T-helper 17 cell (primary cell): ENCODE measurements at places on chromosomes 12 and 14.

DNA sequence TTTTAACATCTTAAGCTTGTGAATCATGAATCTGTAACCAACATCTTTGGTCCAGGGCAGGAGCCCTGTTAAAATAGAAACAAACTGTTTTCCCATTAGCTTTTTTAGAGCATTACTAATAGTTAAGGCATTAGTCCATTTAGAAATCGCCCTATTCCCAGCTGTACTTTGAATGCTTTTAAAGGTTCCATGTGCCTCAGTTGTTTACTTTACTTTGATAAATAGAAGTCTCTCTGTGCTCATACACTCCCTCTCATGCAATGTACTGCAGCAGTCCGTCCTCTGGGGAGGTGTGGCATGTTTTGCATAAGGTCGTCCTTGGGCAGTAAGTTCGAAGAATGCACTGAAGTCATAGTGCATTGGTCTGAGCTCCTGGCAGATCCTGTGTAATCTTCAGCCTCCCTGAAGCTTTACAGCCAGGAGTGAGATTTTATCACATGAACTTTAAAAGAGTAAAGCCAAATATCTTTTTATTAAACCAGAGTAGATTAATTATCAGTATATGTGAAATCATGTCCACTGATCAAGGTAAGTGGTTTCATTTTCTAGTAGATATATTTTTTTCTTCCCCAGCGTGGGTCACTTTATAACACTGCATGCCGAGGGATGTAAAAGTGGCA is 134.7 kb downstream of the FGD4 start:
- H3K4me1 ChIP-seq, result peaks cover 14% of the 10 kb centered on the region
- peaks cover 28% of the 10 kb centered on the region for H3K27me3 ChIP-seq
- no peak for DNase-seq
- no peak overlapping the region for H3K27ac ChIP-seq
- H3K36me3 ChIP-seq, result peaks cover 4% of the 10 kb centered on the region
- H3K4me3 ChIP-seq, result no peak overlapping the region

- no peak overlapping the region for H3K4me3 ChIP-seq
- H3K27ac ChIP-seq, result no peak overlapping the region
- H3K36me3 ChIP-seq, result no peaks in the 10 kb centered on the region
- H3K4me1 ChIP-seq, result peaks cover 2% of the 10 kb centered on the region
- no peak for DNase-seq
Observed at GRCh38 chr12:69720750-69721149, 17.9 kb upstream of the RAB3IP start.

DNA sequence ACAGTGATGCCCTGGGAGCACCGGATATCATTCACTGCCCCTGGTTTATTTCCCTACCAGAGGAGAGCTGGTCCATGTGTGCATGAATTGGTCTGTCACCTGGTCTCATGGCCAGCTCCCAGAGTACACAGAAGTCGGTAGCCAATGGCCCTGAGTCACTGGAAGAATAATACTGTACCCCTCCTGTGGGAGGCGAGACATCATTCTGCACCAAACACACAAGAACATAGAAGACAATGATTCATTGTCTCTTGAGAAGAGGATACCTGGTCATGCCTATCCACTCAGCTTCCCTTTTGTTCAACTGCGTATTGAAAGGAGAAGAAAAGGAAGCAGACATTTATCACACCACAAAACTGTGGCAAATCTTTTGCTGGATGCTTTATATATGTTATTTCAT is 216.2 kb downstream of the DPF3 start:
- no peaks in the 10 kb centered on the region for H3K4me1 ChIP-seq
- H3K27me3 ChIP-seq, result no peaks in the 10 kb centered on the region
- DNase-seq, result no peak
- no peak overlapping the region for H3K4me3 ChIP-seq

DNA sequence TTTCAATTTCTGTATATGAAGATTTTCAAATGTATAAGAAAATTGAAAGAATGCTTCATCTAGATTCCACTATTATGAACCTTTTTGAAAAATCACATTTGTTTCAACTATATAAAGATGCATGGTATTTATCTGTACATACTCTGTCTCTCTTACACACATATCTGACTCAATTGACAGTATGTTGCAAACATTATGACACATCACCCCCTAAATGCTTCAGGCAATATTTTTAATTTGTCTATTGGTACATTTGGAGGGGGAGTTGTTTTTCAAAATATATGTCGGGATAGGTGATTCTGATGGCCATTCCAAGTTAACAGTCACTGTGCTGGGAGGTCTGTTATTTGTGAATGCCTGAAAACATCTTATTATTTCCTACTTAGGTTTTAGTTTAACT is 14.4 kb downstream of the PCNX1 start:
- no peak for DNase-seq
- peaks cover 6% of the 10 kb centered on the region for H3K36me3 ChIP-seq
- H3K27ac ChIP-seq, result no peak overlapping the region
- no peaks in the 10 kb centered on the region for H3K27me3 ChIP-seq
- H3K4me1 ChIP-seq, result peaks cover 61% of the 10 kb centered on the region

DNA sequence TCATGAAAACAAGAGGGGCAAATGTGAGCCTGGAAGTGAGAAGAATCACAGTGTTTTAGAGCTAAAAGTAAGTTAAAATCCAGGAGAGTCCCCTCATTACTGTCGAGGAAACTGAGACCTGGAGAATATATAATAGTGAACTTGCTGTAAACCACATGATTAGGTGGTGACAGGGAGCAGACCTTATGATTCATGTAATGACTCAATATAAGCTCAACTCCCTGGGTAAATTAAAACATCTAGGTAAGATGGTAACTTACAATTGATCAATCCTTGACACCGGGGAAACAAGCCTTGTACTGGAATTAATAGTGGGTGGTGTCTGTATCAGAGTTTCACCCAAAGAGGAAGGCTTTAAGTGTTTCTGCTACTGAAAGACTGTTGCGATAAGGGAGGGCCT is 269.3 kb downstream of the SNAPC1 start:
- H3K4me3 ChIP-seq, result no peak overlapping the region
- H3K4me1 ChIP-seq, result no peaks in the 10 kb centered on the region
- H3K27ac ChIP-seq, result no peak overlapping the region

GRCh38 chr12:93205361-93205760 is 172.4 kb upstream of the NUDT4 start:
- H3K4me1 ChIP-seq, result no peaks in the 10 kb centered on the region
- no peaks in the 10 kb centered on the region for H3K36me3 ChIP-seq
- no peak overlapping the region for H3K27ac ChIP-seq
- peaks cover 8% of the 10 kb centered on the region for H3K27me3 ChIP-seq
- DNase-seq, result no peak
- H3K4me3 ChIP-seq, result no peak overlapping the region

GRCh38 chr14:48023881-48024280 is 348.5 kb upstream of the MDGA2 start:
- no peak overlapping the region for H3K4me3 ChIP-seq
- no peaks in the 10 kb centered on the region for H3K4me1 ChIP-seq
- DNase-seq, result no peak

DNA sequence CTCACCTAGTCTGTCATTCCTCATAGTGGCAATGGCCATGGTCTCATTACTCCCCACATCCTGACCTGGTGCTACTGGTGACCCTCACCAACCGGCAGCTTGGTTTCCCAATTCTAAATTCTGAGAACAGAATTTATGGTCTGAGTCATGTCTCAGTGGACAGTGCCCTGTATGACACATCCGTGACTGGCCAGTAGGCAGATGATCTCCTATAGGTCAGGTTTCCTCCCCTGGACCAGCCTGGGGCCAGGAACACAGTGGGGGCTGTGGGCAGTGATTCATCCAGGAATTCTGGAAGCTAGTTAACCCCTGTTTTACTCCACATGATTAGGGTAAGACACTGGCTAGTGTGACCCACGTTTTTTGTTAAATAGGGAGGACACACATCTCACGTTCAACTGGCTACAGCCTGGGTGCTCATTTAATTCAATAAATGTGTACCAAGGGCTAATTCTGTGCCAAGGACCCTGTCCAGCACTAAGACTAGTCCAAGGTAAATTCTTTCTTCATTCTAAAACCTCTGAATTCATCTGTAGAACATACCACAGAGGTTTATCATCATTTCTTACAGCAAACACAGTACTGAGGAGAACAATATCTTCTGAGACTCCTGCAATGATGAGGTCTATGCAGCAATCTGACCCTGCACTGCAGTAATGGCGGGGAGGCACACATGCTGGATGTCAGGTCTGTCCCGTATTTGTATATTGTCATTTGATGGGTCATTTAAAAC is 249.6 kb upstream of the TBX3 start:
- H3K4me3 ChIP-seq, result no peak overlapping the region
- no peaks in the 10 kb centered on the region for H3K36me3 ChIP-seq
- H3K27me3 ChIP-seq, result no peaks in the 10 kb centered on the region
- H3K4me1 ChIP-seq, result no peaks in the 10 kb centered on the region
- no peak overlapping the region for H3K27ac ChIP-seq
- DNase-seq, result no peak

DNA sequence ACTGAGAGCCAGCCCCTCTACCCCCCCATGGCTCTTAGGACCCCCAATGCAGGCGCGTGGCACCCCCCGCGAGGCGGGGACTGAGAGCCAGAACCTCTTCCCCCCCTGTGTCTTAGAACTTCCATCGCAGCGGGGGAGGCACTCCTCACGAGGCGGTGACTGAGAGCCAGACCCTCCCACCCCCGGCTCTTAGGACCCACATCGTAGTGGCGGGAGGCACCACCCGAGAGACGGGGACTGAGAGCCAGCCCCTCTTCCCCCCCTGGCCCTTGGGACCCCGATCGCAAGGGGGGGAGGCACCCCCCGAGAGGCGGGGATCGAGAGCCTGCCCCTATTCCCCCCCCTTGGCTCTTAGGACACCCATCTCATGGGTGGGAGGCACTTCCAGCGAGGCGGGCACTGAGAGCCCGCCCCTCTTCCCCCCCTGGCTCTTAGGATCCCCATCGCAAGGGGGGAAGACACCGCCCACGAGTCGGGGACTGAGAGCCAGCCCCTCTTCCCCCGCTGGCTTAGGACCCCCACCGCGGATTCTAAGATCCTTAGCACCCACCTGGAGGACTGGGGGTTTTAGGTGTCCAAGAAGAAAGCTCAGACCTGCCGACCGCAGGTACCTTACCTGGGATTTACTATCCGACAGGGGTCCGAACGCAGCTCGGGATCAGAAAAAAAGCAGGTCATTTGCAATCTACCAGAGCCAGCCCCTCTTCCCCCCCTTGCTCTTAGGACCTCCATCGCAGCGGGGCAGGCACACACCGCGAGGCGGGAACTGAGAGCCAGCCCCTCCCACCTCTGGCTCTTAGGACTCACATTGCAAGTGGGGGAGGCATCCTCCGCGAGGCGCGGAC is 44.9 kb downstream of the DDX11 start:
- H3K27me3 ChIP-seq, result peaks cover 7% of the 10 kb centered on the region
- peaks cover 6% of the 10 kb centered on the region for H3K4me1 ChIP-seq
- peak; percentile 23 for DNase-seq
- H3K4me3 ChIP-seq, result peak overlapping the region; percentile 80
- no peaks in the 10 kb centered on the region for H3K36me3 ChIP-seq

DNA sequence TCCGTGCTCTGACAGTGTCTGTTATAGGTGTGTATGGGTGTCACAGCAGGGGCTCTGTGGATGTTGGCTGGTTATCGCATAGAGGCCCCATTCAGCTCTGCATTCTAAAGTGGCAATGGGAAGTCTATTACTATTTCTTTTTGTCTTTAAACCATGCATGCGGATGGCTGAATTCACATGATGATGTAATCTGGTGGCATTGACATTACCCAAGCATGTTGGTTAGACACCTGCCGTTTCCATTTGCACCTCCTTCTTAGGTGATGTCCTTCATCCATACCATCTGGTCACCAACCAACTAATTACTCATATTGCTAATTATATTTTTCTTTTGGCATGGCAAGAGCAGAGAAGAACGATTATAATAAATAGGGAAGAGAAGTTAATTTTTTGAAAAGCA is 270.8 kb upstream of the RGS6 start:
- no peak overlapping the region for H3K4me3 ChIP-seq
- no peaks in the 10 kb centered on the region for H3K27me3 ChIP-seq
- no peak overlapping the region for H3K27ac ChIP-seq

- H3K4me3 ChIP-seq, result no peak overlapping the region
- no peaks in the 10 kb centered on the region for H3K36me3 ChIP-seq
- H3K27ac ChIP-seq, result no peak overlapping the region
- H3K27me3 ChIP-seq, result no peaks in the 10 kb centered on the region
Observed at GRCh38 chr12:116958402-116959197, 47.9 kb downstream of the FBXW8 start.

DNA sequence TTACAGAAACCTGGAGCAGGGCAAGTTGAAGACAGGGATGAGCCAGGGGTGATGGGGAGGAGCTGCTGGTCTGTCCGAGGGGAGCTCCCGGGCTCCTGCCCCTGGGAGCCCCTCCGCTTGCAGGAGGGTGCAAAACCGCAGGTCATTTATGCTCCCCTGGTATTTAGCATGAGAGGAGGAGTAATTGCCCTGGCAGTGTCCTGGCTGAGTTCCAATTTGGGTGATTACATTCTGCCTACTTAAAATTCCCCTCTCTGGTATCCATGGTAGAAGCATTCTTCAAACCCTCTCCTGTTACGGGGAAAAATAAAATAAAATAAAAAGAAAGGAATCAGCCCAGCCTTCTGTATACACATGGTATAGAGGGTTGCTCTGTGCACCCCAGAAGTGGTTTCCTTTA is 61.7 kb upstream of the VRK1 start:
- no peak overlapping the region for H3K27ac ChIP-seq
- no peak for DNase-seq
- H3K27me3 ChIP-seq, result peaks cover 88% of the 10 kb centered on the region
- no peak overlapping the region for H3K4me3 ChIP-seq
- peaks cover 3% of the 10 kb centered on the region for H3K4me1 ChIP-seq

- H3K36me3 ChIP-seq, result peaks cover 2% of the 10 kb centered on the region
- peak overlapping the region; percentile 87 for H3K27ac ChIP-seq
- no peak for DNase-seq
- no peaks in the 10 kb centered on the region for H3K27me3 ChIP-seq
Observed at GRCh38 chr14:66507181-66507721, 696 bp upstream of the GPHN start.

GRCh38 chr14:52112336-52113018 is 43.6 kb upstream of the NID2 start:
- peaks cover 8% of the 10 kb centered on the region for H3K27me3 ChIP-seq
- H3K4me1 ChIP-seq, result no peaks in the 10 kb centered on the region
- H3K4me3 ChIP-seq, result no peak overlapping the region
- no peak for DNase-seq

GRCh38 chr12:56028511-56029165 is 7.8 kb downstream of the IKZF4 start:
- peak overlapping the region; percentile 39 for H3K27ac ChIP-seq
- no peak for DNase-seq
- peaks cover 29% of the 10 kb centered on the region for H3K4me1 ChIP-seq
- H3K4me3 ChIP-seq, result peak overlapping the region; percentile 62
- no peaks in the 10 kb centered on the region for H3K27me3 ChIP-seq
- peaks cover 9% of the 10 kb centered on the region for H3K36me3 ChIP-seq

DNA sequence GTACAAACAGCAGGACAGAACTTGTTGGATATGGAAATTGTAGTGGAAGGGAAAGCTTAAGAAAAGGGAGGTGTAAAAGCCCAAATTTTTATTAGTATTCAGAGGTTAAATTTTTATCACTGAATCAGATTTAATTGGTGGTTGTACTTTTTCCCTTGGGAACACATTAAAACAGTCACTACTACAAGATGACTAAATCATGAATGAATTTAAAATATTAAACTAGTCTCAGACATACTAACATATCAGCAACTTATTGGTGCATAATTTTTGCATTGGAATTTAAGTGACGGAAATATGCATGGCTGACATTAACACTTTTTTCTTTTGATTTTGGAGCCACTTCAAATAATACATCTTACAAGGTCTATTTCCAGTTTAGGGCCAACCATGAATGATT is 27.6 kb downstream of the SAMD4A start:
- H3K27me3 ChIP-seq, result peaks cover 30% of the 10 kb centered on the region
- no peak for DNase-seq
- no peak overlapping the region for H3K4me3 ChIP-seq
- H3K4me1 ChIP-seq, result peaks cover 12% of the 10 kb centered on the region
